ENCODE measurements at places on chromosomes 3 and 15.

- no peak for DNase-seq
Observed at GRCh38 chr3:145134738-145135137, 1026.2 kb downstream of the PLOD2 start.

DNA sequence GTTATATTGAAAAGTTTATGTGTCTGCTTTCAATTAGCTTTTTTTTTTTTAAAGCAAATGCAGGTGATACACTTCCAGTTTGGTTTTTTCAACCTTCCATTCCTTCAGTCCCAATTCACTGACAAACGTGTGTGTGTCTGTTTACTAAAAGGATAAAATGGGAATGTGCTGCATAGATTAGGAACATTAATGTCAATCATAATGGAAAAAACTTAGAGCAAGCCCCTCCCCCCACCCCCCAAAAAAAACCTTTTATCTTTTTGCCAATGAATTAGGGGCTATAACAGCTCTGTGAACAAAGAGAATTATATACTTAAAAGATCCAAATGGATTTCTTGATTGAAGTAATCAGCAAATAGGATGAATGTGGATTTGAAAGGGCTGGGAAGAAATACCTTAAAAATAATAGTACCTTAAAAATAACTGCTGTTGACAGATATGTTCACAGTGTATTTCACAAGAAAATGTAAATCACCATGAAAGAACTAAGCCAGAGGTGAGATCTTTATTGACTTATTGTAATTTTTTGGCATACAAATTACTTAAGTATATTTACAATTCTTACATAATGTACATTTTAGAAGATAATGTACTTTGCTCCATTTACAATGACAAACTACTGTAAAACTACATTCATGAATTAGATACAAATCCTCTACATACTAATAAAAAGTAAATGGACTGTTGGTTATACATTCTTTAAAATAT, 3.5 kb upstream of the XXYLT1 start:
- no peak for DNase-seq

GRCh38 chr3:25653322-25653721, 11.4 kb downstream of the TOP2B start:
- no peak for DNase-seq

- no peak for DNase-seq
Observed at GRCh38 chr3:14534516-14535191, 5.5 kb downstream of the GRIP2 start.

- DNase-seq, result no peak
Observed at GRCh38 chr3:156729460-156730179, 55.2 kb downstream of the TIPARP start.

DNA sequence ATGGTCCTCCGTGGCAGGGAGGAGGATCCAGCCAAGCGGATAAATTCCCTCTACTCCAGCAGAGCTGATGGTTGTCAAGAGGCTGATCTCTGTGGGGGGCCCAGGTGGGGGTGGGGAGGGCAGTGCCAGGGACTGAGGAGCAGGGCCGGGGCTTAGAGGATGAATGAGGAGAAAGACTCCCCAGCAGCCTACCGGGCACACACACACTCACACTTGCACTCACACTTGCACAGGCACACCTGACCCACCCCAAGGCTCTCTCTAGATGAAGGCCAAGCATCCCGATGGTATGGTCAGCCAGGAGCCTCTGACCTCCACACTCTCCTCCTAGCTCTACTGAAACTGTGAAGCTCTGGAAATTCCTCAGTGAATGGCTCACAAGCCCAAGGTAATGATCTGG, 131.3 kb upstream of the PRR20G start:
- DNase-seq, result no peak

GRCh38 chr15:27082526-27082925, 111.5 kb downstream of the GABRG3 start:
- no peak for DNase-seq

DNA sequence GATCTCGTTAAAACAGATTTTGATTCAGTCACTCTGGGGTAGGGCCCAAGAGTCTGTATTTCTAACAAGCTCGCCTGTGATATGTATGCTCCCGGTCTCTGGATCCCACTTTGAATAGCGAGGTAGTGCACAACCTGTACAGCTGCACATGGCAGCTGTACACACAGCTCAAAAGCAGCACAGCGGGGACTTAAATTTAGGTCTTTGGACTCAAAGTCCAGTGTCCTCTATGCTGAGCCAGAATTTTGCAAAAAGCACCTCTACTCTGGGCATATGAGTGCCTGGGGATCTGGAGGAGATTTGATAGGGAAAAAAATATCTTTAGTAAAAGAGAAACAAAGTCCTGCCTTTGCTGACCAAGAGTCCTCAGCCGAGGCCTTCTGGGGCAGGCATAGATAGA, 83.1 kb downstream of the HMG20A start:
- DNase-seq, result no peak

GRCh38 chr3:195124378-195124992, 146.5 kb downstream of the XXYLT1 start:
- no peak for DNase-seq

DNA sequence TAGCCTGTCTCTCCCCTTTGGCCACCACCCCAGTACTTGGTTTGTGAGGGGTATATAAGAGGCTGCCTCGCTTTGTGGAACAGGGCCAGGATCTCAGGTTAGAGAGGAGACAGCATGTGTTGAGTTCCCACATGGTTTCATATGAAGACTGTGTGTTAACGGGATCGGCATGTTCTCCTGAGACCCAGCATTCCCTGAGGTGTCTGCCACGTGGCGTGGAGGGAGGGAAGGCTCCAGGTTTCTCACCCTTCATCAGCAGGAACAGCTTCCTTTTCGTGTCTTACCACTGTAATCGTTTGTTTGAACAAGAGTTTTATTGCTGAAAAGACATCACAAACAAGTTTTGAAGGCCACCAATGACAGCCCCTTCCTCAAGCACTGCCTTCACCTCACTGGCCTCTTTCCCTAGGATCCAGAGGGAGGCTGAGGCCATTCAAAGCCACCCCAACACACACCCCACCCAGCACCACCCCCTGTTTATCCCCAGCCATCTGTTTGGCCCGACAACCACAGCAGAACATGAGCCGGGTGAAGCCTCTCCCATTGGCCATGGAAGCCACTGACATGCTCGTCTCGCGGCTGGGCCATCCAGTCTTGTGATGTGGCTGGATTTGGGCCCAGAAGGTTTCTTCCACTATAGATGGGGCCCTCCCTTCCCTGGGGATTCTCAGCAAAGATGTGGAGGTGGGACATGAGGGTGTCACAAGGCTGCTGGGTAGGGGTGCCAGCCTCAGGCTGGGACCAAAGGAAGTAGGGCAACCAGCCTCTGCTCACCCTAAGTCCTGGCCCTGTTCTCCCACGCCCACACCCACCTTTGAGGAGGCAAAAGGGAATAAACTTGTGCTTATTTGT, 10.0 kb downstream of the BHLHE40 start:
- DNase-seq, result no peak

- no peak for DNase-seq
Observed at GRCh38 chr3:25944329-25944728, 154.4 kb downstream of the OXSM start.

DNA sequence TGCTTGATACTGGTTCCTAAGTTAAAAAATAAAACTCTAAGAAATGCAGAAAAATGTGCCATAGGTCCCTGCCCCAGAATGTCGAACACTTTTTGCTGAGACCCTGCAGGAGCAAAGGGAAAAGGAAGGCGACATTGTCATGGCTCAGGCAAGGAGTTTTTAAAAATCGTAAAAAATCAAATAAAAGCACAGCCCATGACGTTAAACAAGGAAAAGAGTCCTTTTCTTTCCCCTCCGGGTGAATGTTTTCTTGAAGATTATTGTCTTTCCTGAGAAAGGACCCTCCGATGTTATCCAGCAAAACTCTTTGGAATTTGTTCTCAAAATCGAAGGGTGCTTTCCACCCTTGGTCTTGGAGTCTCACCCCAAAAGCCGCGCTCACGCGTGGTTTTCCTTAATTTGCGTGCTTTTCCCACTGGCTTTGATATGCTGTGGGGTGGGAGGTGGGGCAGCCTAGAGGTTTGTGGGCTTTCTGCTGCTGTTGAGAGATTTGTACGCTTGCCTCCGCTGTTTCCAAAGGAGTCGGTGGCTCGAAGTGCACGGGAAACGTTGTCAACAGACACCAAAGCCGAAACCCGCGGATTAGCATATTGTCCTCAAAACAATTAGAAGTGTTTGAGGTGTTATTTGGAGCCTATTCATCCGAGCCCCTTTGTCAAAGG, 2.9 kb downstream of the SOX14 start:
- DNase-seq, result no peak

GRCh38 chr15:65421360-65422215, 1.2 kb downstream of the IGDCC4 start:
- no peak for DNase-seq

DNA sequence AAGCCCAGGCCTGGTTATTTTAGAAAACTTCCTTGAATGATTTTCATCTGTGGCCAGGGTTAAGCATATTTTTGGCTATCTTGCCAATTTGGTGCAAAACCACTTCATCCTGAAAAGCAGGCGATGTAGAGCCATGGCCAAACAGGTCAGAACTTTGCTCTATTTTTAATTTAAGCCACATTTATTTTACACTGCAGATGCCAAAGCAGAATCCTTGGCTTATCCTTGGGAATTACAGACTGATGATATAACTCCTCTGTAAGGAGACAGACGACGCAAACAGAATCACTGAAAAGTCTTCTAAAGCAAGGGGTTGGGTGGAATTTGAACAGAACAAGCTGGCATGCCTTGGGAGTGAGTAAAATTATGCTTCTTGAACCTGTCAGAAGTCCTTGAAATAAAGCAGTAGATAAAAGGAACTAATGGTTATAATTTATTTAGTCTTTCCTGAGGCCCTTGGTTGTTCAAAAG, 121.9 kb downstream of the CHST2 start:
- DNase-seq, result no peak

DNA sequence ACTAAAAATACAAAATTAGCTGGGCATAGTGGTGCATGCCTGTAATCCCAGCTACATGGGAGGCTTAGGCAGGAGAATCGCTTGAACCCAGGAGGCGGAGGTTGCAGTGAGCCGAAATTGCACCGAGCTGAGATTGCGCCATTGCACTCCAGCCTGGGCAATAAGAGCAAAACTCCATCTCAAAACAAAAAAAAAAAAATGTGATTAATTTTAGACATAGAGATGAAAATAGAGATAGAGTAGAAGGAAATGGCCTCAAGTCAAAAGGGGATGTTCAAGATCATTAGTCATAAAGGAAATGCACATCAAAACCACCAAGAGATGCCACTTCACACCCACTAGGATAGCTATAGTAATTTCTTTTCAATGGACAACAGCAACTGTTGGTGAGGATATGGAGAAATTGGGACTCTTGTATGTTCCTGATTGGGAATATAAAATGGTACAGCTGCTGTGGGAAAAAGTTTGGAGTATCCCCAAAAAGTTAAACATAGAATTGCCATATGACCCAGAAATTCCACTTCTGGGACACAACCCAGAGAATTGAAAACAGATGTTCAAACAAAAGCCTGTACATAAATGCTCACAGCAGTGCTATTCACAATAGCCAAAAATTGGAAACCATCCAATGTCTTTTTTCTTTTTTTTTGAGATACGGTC, 55.4 kb downstream of the ABHD2 start:
- no peak for DNase-seq

GRCh38 chr15:49490966-49491365, 67.9 kb downstream of the FGF7 start:
- no peak for DNase-seq

DNA sequence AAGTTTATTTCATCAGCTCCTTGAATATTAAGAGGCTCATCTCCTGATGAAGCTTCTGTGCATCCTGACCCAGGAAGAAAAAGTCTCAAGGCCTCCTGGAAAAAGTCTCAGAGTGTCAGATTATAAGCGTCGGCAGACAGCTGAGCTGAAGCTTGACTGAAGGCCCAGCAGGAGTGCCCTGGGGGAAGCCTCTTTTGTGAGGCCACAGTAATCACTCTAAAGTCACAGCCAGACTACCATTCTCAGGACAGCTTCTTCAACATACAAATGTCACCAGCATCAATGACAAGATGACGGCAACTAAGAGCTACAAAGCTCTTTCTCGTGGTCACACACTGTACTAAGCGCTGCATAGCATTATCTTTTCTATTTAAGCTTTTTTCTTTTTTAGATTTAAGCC, 72.7 kb upstream of the LRRN1 start:
- no peak for DNase-seq

DNA sequence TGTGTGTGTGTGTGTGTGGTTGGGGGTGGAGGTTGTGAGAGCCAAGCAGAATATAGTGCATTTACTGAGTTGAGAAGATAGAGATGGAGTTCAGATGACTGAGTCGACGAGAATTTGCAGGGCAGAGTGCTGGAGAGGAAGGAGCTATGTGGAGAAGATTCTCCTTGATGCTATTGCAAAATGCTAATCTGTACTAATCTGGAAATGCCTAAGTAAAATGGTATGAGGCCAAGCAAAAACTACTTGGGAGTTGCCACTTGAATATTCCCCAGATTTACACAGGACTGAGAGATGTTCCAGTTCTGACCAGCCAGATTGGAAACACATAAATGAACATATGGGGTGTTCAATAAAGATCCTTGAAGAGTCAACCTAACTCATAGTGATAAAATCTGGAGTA, 316.4 kb downstream of the NSUN3 start:
- no peak for DNase-seq

- DNase-seq, result no peak
Observed at GRCh38 chr3:101992863-101993262, 143.5 kb downstream of the NFKBIZ start.

- DNase-seq, result no peak
Observed at GRCh38 chr3:88912294-88912877, 195.0 kb upstream of the EPHA3 start.

- DNase-seq, result no peak
Observed at GRCh38 chr3:58742239-58742638, 75.7 kb upstream of the FAM3D start.

- no peak for DNase-seq
Observed at GRCh38 chr3:197701841-197702240, 34.9 kb downstream of the RUBCN start.

- no peak for DNase-seq
Observed at GRCh38 chr3:100563652-100564211, 45.7 kb upstream of the ADGRG7 start.

- DNase-seq, result no peak
Observed at GRCh38 chr3:29892976-29893554, 612.2 kb downstream of the RBMS3 start.

GRCh38 chr3:167394003-167394402, 13.9 kb upstream of the ZBBX start:
- no peak for DNase-seq

- no peak for DNase-seq
Observed at GRCh38 chr3:114809668-114810413, 337.2 kb downstream of the ZBTB20 start.

DNA sequence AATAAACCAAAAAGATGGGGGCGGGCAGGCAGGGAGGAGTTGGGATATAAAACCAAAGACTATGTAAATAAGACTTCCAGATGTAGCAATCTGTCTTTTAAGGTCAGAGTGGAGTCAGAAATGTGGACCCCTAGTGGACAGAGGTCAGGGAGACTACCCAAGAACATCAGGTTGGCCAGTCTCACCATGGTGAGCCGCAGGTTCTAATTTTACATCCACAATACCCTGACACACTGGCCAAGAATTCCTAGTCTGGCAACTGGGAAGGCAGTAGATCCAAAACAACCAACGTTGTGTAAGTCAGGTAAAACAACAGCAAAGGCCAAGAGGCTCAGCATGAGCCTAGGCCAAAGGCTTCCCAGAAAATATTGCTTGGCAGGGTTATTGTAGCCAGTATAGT, 203.4 kb downstream of the FOXP1 start:
- no peak for DNase-seq

GRCh38 chr3:12194209-12194608, 35.5 kb upstream of the TIMP4 start:
- no peak for DNase-seq
